ENCODE measurements at places on chromosomes 2 and 18.

DNA sequence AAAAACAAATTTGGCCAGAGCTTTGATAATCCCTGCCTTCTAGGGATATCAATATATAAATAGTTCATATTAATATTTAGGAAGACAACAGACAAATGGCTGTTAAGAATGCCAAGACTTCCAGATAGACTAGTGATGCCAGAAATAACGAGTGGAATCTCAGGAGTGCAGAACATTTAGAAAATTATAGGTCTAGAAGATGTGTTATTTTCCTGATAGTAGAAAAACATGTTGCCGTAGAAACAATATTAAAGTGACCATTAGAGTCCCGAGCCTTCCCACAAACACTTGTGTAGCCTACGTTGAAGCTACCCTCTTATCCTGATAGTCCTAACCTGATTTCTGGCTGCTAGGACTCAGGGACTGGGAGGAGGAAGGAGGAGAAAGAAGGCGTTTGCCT is 54.3 kb upstream of the ITGA6 start:
- no peak for DNase-seq

GRCh38 chr2:239644011-239644410 is 243.2 kb upstream of the HDAC4 start:
- DNase-seq, result no peak

DNA sequence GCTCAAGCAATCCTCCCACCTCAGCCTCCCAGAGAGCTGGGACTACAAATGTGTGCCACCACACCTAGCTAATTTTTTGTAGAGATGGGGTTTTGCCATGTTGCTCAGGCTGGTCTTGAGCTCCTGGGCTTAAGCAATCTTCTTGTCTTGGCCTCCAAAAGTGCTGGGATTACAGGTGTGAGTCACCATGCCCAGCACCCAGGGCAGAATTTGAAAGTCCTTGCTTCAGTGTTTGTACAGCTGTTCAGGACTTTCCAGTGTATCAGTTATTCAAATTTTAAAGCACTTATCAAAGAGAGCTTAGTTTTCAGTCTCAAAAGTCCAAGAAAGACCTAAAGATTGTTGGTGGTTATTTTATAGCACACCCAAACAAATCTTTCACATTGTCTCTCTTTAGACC is 43.6 kb upstream of the VPS54 start:
- no peak for DNase-seq

DNA sequence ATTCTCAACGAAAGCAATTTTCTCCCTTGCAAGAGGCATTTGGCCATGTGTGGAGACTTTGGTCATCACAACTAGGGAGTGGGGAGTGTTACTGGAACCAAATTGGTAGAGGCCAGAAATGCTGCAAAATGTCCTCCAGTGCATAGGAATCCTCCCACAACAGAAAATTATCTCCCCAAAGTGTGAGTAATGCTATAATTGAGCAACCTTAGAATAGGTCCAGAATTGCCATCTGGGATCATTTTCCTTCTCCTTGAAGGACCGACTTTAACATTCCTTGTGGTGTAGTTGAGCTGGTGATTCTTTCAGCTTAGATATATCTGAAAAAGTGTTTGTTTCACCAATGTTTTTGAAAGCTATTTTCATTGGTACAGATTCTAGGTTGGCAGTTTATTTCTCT is 111.2 kb upstream of the SMIM21 start:
- no peak for DNase-seq

DNA sequence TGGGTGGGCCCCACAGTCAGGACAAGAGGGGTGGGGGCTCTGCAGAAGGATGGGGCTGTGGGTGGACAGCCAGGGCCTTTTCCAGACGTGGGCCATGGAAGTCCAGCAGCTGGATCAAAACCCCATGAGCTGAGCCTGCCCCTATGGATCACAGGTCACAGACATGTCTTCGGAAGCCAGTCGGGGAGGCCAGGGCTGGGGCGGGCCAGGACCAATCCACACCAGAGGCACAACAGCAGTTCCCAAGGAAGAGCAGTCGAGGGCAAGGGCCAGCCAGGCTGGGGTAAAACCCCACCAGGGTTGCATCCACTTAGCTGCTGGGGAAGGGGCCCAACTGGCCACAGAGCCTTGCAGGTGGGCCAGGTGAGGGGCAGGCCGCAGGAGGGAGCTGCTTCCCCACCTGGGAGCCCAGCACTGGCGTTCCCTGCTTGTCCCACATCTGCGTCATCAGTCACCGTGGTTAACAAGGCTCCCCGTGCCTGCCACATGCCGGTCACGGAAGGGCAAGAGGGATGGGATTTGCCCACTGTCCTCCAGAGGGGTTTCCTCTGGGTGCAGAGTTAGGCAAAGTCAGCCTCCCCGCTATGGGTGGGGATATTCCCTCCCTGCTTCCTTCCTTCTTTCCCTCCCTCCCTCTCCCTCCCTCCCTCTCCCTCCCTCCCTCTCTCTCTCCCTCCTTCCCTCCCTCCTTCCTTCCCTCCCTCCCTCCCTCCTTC is 46.4 kb upstream of the ODC1 start:
- DNase-seq, result peak; percentile 14

DNA sequence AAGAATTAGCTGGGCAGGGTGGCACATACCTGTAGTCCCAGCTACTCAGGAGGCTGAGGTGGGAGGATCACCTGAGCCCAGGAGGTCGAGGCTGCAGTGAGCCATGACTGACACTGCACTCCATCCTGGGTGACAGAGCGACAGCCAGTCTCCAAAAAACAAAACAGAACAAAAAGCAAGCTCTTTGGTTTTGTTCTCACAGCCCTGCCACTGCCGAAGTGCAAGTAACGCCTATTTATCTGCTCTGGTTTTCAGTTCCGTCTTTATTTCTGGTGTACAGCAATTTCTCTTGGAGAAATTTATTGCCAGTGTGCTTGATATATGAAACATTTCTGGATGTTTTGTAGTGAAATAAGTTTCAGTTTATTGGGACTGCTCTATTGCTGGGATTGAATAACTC is 61.9 kb downstream of the RAB10 start:
- no peak for DNase-seq

- DNase-seq, result no peak
Measured at GRCh38 chr2:142745691-142746090, 131.8 kb upstream of the KYNU start.
